ENCODE measurements at places on chromosomes 16 and 17.
A peak's percentile ranks its signal among the peaks of the same experiment; 100 is the strongest.

DNA sequence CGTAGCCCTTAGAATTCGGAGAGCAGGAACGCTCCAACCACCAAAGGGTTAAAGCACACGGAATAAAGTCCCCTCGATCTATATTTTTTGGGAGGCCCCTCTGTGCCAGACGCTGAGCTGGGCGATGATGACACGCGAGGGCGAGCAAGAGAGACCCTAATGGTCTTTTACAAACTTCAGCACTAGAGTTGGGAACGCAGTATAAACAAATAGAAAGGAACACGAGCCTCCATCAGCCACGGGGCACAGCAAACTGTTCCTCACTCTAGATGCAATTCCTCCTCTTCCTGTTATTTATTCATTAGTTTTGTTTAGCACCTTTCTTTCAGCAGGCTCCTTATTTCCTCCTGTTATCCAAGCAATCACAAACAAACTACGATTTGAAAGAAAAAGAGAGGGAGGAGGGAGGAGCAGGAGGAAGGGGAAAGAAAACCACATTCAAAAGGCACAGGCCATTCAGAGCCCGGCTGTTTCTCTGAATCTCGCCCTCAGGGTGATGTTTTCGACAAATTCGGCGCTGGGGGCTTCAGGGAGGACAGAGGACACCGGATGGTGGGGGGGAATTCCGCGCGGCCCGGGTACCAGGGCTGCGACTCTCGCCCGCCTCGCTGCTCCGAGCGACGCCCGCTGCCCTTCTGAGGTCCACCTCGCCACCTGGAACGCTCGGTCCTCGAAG lies 1.6 kb downstream of the TOX3 start:
- DNase-seq = no peak

GRCh38 chr16:87249425-87249824 lies 67.8 kb downstream of the C16orf95 start:
- DNase-seq = no peak

GRCh38 chr16:8859913-8860881 lies 8.6 kb downstream of the CARHSP1 start:
- DNase-seq = peak; percentile 41

DNA sequence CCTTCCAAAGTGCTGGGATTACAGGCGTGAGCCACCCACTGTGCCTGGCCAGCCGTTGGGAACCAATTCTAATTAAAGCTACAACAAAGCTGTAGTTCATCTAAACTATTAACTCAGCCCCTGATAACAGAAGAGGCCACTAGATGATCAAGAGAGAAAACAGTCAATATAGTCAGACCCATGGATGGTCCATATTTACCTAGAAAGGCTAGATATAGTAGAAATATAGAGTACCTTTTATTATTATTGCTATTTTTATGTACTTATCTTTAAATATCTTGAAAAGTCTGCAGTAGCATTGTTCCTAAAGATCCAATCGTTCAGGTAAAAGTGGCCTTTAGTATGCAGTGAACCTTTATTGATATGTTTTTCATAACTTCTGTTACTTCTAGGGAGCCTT lies 43.2 kb downstream of the RNF213 start:
- no peak for DNase-seq

GRCh38 chr17:50208611-50209061 lies 7.2 kb upstream of the COL1A1 start:
- DNase-seq = no peak

DNA sequence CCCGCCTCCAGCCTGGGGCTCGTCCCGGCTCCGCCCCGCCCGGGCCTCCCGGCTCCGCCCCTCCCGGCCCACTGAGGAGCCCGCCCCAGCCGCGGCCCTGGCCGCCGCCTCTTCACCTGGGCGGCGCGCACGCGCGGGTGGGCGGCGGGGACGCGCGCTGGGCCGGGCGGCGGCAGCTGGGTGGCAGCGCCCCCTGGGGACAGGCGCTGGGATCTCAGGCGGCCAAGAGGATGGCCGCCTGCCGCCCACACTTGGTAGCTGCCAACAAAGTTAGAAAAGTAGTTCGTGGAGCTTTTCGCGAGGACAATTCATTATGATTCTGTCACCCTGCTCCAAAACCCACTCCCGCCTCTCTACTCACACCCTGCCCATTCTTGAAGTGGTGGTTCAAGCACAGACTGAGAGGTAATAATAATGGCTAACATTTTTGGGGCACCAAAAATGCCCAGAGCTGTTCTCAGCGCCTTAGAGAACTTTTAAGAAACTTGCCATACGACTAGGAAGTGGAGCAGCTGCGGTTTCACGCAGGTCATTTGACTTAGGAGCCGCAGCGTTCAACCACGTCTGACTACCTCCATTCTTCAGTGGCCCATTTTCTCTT lies 340 bp upstream of the MYO1D start:
- peak; percentile 47 for DNase-seq

DNA sequence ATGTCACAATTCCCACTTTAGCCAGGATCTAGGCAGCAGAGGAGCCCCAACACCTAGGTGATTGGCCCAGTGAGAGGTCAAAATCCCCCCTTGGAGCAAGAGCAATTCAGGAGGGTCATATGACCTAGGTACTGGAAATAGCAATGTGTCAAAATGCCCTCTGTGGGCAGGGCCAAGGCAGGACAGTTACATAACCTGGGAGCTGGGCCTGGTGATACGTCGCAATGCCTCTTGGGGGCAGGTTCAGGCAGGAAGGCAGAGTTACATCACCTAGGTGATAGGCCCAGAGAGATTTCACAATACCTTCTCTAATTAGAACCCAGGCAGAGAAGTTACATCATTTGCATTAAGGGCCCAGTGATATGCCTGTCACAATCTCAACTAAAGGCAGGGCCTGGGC lies 1906.3 kb downstream of the TP53TG3F start:
- no peak for DNase-seq

GRCh38 chr17:62627904-62628633 lies 599 bp downstream of the MRC2 start:
- peak; percentile 65 for DNase-seq

DNA sequence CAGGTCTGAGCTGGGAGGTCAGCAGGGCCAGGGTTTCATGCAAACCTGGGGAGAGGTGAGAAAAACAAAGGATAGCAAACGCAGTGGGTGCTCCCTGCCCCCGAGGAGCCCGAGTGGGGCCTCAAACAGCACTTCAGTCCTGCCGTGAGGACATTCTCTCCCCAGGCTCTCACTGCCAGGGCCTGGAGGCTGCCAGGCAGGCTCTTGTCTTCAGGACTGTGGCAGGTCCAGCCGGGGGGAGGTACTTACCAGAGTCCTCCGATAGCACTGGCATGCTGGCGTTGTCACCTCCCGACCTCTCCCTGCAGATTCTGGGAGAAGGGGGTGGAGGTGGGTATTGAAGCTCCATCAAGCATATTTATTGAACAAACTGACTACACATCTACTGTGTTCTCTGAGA lies 1.3 kb downstream of the MPP3 start:
- DNase-seq = no peak

- peak; percentile 70 for DNase-seq
These were observed at the start of gene NRN1L for GRCh38 chr16:67884684-67885083. Gene NRN1L, plus strand, starts transcription at chr16:67884885. Its CDS starts 19 bp downstream, at chr16:67884904.

DNA sequence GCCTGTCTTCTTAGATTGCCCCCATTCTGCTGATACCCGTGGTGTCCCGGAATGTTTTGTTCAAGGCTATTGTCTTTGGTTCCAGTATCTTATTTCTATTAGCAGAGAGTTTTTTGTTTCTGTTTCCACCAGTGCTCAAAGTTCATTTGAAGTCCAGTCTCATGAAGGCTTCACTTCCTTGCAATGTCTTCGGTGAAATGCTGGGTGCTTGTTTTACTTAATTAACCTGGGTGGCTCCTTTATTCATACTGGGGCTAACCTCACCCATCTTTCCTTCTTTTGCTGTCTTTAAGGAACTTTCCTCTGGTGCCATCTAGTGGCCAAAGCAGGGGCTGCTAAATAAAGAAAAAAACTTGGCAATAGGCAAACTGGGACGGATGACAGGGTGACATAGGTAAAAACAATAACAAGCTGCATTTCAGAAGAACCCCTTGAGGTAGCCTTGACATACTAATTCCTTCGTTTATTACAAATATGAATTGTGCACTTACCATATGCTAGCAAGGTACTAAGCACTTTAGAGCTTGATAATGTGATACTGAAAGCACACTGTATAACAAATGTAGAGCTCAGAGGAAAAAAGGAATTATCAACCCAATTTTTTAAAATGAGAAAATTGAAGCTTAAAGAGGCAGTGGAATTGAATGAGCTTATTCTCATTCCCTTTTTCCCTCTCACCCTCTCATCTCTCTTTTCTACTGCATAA lies 2.8 kb upstream of the SMIM36 start:
- peak; percentile 26 for DNase-seq

GRCh38 chr17:41629826-41630670 lies 5.7 kb upstream of the KRT17 start:
- DNase-seq = no peak

DNA sequence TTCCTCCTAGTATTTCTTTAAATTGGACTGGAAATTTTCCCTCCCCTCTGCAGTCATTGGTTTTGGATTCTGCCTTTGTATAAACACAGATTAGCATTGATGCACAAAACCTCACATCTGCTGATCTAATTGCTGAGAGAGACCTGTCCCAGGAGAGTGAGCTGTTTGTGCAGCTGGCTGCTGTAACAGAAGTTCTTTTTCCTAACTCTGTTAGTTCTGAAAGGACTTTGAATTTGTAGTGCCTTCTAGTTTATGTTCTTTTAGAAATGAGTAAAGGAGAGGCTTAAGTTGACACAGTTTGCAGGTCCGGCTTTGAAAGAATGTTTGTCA lies 45.2 kb upstream of the KPNB1 start:
- DNase-seq = peak; percentile 49

DNA sequence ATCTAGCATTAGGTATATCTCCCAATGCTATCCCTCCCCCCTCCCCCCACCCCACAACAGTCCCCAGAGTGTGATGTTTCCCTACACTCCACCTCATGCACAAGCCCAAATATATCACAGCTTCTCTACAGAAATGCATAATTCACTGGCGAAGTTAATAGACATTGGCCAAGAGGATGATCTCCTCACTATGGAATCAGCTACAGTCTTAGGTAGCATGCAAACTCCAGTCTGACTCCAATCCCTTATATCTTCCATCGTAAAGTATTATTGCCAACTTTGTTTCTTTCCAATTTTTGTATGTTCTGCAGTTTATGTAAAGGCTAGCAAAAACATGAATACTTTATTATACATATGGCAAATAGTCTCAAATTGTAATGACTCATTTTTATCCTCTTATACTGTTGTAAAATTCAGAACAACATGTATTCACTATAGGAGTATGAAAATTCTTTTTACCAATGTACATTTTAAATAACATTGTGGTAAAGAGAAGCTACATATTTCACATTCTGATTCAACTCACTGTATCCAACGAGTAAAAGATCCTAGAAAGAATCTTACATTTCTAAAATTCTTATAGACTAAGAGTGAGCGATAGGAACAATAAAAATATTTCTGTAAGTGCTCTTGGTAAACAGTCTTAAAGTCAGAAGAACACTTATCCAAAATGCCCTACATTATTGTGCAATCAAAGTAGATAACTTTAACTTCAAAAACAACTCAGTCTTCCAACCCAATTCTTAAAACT lies 871 bp downstream of the ABCA8 start:
- no peak for DNase-seq

DNA sequence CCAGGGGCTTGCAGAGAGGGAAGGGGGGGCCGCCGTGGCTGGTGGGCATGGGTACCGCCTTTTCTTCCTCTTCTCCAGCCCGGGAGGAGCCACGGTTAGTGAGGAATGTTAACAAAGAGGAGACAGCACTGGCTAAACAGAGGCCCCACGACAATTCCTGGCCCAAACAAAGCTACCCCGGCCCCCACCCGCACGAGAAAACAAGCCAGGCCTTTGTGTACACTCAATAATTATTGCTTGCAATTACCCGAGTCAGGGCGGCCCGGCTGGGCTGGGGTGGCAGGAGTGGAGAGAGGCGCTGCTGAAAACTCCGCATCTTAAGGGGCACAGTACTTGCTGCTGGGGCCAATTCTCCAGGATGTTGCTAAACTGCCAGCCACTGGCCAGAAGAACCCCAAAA lies 56.4 kb downstream of the IRX5 start:
- DNase-seq = no peak

DNA sequence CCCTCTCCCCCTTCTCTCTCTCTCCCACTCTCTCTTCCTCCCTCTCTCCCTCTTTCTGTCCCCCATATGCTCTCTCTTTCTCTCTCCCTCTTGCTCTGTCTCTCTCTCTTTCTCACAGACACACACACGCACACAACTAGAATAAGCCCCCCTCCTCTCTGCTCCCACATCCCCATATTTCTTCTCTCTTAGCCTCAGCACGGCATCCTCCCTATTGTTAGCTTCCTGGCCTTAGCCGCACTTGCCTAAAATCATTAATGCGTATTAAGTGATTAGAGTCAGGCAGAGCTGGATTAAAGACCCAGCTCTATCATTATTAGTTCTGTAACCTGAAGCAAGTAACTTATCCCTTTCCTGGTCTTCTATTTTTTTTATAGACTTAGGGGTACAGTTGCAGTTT lies 319.0 kb upstream of the C16orf82 start:
- no peak for DNase-seq

DNA sequence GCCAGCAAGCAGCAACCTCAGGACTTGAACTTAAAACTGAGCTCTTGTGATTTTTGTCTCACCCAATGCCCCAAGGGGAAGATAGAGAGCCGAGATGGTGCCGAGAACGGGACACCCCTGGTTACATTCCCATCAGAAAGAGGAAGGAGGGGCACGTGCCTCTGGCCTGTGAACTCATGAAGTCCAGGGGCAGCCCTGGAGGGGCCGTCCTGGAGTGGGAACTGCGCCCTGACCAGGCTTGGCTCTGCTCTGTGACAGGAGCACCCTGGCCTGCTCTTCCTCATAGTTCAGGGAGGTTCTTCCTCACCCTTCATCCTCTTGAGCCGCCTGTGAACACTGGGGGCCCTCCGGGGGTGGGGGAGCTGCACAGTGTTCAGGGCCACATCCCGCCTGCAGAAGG lies 130.3 kb upstream of the FOXF1 start:
- DNase-seq = no peak

- peak; percentile 39 for DNase-seq
These were observed 8.8 kb upstream of the MAP2K3 start for GRCh38 chr17:21275579-21276263.

- no peak for DNase-seq
These were observed 12.5 kb upstream of the GP1BA start for GRCh38 chr17:4919511-4920047.

DNA sequence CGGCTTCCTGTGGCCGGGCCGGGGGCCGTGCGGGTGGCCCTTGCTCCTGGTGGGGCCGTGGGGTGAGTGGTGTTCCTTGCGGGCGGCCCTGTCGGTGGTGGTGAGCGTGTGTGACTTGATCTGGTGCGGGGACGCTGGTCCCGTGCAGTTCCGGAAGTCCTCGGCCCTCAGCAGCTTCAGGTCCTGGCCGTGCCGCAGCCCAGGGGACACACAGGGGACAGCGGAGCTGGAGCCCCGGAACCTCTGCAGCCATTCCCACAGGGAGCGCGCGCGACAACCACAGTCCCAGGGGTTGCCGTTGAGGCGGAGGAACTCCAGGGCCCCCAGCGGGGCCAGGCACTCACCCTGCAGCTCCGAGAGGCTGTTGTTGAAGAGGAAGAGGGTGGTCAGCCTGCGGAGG lies 88.4 kb downstream of the RTN4RL1 start:
- DNase-seq = no peak

GRCh38 chr17:33786478-33786877 lies 468.6 kb upstream of the CCL2 start:
- no peak for DNase-seq
